ENCODE measurements at places on chromosomes 6 and 20. TPM values are rescaled to one million over a fixed set of nuclear protein-coding genes. Genes with fewer than 3 reads are reported as not detected.

The SCUBE3 gene
- total RNA-seq = 0.12 TPM

The CSE1L gene
- 36.8 TPM for total RNA-seq

The NTSR1 gene
- 0.24 TPM for total RNA-seq

The DUSP15 gene
- 0.96 TPM for total RNA-seq

The SERINC3 gene
- 118 TPM for total RNA-seq

The POPDC3 gene
- total RNA-seq = not detected

The OPRM1 gene
- total RNA-seq = not detected

The ECT2L gene
- total RNA-seq = not detected

The PKIB gene
- total RNA-seq = 1.1 TPM

The IRF4 gene
- total RNA-seq = 4.1 TPM

The PTK6 gene
- total RNA-seq = not detected

The SPATS1 gene
- not detected for total RNA-seq

The FRS3 gene
- total RNA-seq = 1.2 TPM

The PROKR2 gene
- total RNA-seq = not detected

The SLA2 gene
- 1.6 TPM for total RNA-seq

The USP49 gene
- total RNA-seq = 3.0 TPM

The TMC2 gene
- total RNA-seq = 0.32 TPM

Data from omental fat pad (tissue), 4 donors.